Stimulated activated CD4-positive, alpha-beta T cell treated with anti-CD3 and anti-CD28 coated beads, Interleukin-4, amount 100 ng/mL, for 4 hours (primary cell): ENCODE measurements at places on chromosomes 5 and 9.

DNA sequence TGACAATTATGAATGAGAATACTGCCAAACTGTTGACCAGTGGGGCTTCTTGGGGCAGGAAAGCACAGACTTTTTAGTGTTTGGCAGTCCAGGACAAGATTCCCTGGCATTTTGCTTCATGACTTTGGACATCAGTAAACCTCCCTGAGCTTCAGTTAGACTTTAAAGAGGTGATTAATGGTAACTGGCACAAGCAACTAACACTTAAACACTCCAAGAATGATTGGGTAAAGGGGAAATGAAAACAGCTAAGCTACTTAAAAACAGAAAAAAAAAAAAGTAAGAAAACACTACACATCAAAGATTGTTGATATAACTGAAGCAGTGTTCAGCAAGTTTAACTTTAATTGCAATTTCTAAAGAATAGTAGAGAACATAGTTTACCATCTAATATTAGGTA is 13.4 kb downstream of the PAIP1 start:
- no peak for DNase-seq

DNA sequence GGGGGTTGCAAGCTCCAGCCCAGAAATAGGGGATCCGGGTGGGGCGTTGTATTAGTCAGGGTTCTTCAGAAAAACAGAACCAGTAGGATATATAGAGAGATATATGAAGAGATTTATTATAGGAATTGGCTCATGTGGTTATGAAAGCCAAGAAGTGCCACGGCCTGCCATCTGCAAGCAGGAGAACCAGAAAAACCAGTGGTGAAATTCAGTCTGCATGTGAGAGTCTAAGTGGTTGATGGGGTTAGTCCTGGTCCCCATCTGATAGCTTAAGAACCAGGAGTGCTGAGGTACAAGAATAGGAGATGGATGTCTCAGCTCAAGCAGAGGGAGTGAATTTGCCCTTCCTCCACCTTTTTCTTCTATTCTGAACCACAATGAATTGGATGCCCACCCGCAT is 123.4 kb upstream of the APC start:
- no peak for DNase-seq

- no peak for DNase-seq
Measured at GRCh38 chr5:64003966-64004365, 41.7 kb upstream of the HTR1A start.

DNA sequence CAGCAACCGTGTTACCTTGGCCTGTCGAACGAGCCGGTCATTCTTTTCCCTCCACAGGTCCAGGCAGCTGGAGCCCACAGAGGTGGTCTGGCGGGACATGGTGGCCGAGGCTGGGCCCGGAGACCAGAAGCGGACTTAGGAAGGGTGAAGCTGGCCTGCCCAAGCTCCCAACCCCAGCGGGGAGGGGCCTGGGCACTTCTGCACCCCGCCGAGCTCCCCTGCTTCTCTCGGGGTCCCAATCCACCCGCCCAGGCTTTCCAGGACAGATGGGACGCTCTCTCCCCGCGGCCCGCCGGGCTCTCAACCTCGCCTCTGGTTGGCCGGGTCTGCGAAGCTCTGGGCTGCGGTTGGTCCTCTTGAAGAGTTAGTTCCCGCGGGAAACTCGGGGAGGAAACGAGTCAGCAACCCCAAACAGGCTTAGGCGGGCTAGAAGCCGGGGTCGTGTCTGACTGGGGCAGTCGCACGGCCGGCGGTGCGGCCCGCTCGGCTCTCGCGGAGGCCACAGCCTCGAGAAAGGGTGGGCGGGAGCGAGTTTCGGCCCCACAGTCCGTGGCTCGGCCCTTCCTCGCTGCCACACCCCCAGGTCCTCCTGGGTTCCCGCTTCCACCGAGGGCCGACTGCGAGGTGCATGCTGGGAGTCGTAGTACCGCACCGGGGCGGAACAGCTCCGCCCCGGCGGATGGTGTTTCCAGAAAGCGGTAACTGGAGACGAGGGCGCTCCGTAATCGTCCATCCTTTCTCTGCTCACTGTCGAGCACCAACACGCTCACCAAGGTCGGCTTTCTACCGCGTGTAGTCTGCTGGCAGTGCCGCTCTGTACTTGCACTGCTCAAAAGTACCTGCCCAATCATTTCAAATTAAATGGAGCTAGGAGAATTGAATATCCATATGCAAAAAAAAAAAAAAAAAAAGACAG is at the start of gene FANCG:
FANCG (minus strand) TSS at position 517 of the 916 bp plus-strand sequence; CDS start at position 99, 418 bp downstream.
- DNase-seq: peak; percentile 78

DNA sequence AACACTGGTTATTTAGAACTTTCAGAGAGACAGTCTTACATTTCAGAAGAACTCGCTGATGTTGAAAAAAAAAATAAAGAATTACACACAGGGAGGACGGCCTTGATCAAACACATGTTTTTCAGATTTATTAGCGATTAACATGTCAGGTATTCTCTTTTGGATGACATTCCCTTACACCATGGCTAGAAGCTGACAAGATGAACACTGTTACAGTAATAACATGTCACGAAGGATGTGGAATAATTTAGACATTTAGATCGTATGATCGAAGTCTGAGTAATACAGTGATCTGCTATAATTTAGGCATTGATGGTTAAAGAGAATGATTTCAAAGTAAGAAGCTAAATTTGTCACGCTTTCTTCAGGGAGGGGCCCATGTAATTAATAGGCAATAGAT is 24.6 kb upstream of the FBXL7 start:
- no peak for DNase-seq

DNA sequence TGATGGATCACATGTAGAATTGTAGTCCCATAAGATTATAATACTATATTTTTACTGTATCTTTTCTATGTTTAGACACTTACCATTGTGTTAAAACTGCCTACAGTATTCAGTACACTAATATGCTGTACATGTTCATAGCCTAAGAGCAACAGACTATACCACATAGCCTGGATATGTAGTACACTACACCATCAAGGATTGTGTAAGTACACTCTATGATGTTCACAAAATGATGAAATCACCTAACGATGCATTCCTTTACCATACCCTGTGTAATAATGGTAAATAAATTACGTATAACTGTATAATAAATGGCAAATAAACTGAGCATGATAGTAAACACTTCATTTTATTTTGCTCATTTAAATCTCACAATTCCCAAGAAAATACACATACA is 60.3 kb downstream of the RICTOR start:
- no peak for DNase-seq

DNA sequence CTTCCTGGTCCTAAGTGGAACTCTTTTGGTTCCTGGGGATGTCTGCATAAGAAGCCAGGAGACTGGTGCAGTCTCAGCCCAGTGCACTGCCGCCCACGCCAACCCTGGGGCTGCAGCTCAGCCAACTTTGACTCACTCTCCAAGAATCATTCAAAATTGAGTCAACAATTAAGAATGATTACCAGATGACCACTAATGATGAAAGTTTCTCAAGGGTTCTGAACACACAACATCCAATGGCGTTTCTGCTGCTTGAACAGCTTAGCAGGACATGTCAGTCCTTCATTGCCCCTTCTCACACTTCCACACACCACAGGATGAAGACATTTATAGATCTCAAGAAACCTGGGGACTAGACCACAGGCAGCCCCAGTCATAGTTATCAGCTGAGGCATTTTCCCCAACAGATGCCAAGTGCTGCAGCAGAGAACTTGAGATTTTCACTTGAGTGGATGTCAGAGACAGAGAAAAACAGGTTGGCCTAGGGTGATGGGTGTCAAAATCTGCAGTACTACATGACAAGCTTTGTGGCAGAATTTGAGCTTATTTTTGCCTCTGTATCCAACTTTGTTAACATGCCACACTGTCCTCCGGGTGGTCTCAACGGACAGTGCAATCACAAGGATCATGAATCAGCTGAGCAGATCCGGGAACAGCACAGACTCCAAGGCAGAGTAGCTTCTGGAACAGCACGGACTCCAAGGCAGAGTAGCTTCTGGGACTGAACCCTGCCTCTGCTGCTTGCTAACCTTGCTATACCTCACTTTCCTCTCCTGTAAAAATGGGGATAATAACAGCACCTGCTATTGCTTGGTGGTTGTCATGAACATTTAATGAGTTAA is 356.1 kb downstream of the SPOCK1 start:
- DNase-seq: no peak
